Mesangial cell (primary cell): ENCODE measurements at places on chromosomes 1 and 21. TPM values are rescaled to one million over a fixed set of nuclear protein-coding genes. Genes with fewer than 3 reads are reported as not detected.

The AJAP1 gene
- total RNA-seq, result 0.13 and 0.49 TPM in 2 replicates

The TRPM2 gene
- 1.3 and 2.1 TPM in 2 replicates for total RNA-seq

The MSH4 gene
- total RNA-seq, result not detected in 2 replicates

The PYHIN1 gene
- total RNA-seq, result not detected in 2 replicates

The ACTRT2 gene
- not detected in 2 replicates for total RNA-seq

The TNFRSF18 gene
- total RNA-seq, result 5.1 and 35.4 TPM in 2 replicates

The FCRL5 gene
- not detected in 2 replicates for total RNA-seq

The FCGR2B gene
- not detected in 2 replicates for total RNA-seq

The FAM43B gene
- total RNA-seq, result 0.16 and 0.51 TPM in 2 replicates

The ERICH3 gene
- total RNA-seq, result not detected in 2 replicates

The WNT9A gene
- total RNA-seq, result 0.65 and 4.3 TPM in 2 replicates

The CEP170 gene
- 61.1 and 67.3 TPM in 2 replicates for total RNA-seq

The SLC44A5 gene
- total RNA-seq, result 0.49 and 2.5 TPM in 2 replicates

The SPEN gene
- total RNA-seq, result 11.2 and 17.1 TPM in 2 replicates

The LCE3C gene
- not detected in 2 replicates for total RNA-seq

The LCE3E gene
- not detected in 2 replicates for total RNA-seq

The DCST1 gene
- total RNA-seq, result not detected in 2 replicates

The RPS6KA1 gene
- total RNA-seq, result 30.4 and 36.5 TPM in 2 replicates
